ENCODE measurements at places on chromosomes 5 and 9.

- no peak for DNase-seq
These were observed 3.4 kb downstream of the RAPGEF1 start for GRCh38 chr9:131736431-131736830.

GRCh38 chr5:180736536-180736935, 3.3 kb downstream of the OR2Y1 start:
- DNase-seq = no peak

DNA sequence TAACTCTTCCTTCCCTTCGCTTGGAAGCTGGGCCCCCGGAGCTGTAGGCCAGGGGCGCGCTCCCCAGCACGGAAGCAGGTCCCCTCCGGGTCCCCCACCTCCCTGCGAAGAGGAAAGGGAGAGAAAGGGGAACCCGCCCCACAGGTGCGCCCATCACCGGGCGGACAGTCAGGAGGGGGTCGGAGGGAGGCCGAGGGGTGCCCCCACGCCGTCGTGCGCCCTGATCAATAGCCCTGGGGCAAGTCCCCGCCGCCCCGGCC, 793 bp downstream of the AGPAT2 start:
- no peak for DNase-seq

- no peak for DNase-seq
These were observed 9.5 kb downstream of the POLK start for GRCh38 chr5:75521195-75521594.

GRCh38 chr9:89461265-89461664, 36.6 kb downstream of the SEMA4D start:
- no peak for DNase-seq

DNA sequence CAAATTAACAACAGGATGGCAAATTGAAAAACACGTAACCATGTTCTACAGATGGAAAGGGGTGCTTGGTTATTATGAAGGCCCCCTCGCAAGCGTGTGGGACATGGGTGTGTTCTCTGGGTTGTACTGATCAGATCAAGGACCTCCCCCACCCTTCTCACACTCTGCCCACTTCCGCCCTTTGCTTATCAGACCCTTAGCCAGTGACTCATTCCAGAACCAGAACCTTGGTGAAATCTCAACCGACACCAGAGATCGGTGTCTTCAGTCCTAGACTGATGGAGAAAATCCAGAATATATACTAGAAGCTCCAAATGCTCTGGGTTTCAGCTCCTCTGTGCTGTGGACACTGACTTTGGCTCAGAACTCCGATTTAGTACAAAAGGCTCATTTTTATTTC, 64.9 kb downstream of the PTTG1 start:
- DNase-seq = no peak

- DNase-seq = no peak
These were observed 59.4 kb downstream of the ZNF354C start for GRCh38 chr5:179119415-179120170.

GRCh38 chr5:146001544-146002190, 65.3 kb downstream of the SH3RF2 start:
- DNase-seq = no peak

- peak; percentile 31 for DNase-seq
These were observed 2.5 kb upstream of the ZNF367 start for GRCh38 chr9:96420468-96421219.

GRCh38 chr9:115591584-115591984, 473.6 kb upstream of the TNC start:
- DNase-seq = peak; percentile 62

DNA sequence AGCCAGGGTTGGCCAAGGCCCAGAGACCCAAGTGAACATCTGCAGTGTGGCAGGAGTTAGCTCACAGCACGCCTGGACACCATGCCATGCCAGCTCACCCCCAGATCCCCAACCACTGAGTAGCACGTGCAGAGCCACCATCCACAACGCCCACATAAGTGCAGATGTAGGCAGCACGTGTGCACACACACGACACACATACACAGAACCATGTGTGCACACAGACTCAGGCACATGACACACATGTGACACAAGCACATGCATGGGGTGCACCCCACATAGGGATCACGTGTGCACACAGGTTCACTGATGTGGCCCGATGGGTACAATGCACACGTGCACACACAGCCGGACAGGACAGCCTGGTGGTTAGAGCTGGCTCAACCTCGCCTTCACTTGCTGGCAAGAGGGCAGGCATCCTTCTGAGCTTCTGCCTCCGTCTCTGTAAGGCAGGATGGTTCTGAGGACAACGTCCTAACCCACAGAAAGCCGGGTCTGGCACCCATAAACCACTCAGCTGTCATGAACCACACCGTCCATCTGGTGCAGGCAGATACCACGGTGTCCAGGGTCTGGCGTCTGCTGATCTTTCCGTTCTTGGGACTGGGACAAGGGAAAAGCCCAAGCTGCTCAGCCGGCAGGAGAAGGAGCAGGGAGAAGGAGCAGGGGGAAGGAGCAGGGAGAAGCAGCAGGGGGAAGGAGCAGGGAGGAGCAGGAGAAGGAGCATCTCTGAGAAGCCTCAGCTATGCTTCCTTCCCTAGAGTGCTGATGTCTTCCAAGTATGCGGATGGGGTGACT, 12.0 kb downstream of the LRRC26 start:
- no peak for DNase-seq

- no peak for DNase-seq
These were observed 399.4 kb downstream of the CTNND2 start for GRCh38 chr5:11504886-11505193.

All from thyroid gland (tissue), 4 donors.